ENCODE measurements at places on chromosomes 4 and X. TPM values are rescaled to one million over a fixed set of nuclear protein-coding genes. Genes with fewer than 3 reads are reported as not detected.
A peak's percentile ranks its signal among the peaks of the same experiment; 100 is the strongest.

GRCh38 chrX:146906166-146906565, 91.6 kb upstream of the CXorf51A start:
- no peak for DNase-seq

Gene FAM156A
- polyA plus RNA-seq, result 36.2 TPM

Gene CNKSR2
- 1.9 TPM for polyA plus RNA-seq

DNA sequence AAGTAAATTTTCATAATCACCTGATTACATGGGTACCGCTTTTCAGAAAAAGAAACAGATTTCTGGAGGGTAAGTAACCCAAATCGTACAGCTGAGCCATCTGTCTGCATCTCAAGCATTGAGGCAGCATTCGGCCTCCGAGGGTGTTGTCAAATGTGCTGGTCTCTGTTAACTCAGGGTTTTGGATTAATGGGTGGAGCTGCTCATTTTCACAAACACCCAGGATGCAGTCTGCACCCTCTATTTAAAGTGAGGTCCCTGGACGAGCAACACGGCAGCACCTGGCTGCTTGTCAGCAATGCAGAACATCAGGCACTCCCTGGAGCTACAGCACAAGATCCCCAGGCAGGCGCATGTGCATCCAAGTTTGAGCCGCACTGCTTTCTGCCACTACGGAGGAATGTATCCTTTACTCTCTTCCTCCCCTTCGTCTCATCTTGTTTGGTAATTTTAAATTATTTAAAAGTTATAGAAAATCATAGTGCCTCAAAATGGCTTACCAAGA, 24.7 kb upstream of the NAP1L5 start:
- DNase-seq, result no peak

Gene MMGT1
- polyA plus RNA-seq, result 30.7 TPM

Gene MAGEA12
- polyA plus RNA-seq, result not detected

- no peak for DNase-seq
Observed at GRCh38 chrX:36241397-36241796, 321.9 kb downstream of the CFAP47 start.

- DNase-seq, result no peak
Observed at GRCh38 chrX:20968996-20969395, 405.2 kb upstream of the CNKSR2 start.

GRCh38 chr4:14716691-14717090, 285.6 kb upstream of the CPEB2 start:
- DNase-seq, result no peak

DNA sequence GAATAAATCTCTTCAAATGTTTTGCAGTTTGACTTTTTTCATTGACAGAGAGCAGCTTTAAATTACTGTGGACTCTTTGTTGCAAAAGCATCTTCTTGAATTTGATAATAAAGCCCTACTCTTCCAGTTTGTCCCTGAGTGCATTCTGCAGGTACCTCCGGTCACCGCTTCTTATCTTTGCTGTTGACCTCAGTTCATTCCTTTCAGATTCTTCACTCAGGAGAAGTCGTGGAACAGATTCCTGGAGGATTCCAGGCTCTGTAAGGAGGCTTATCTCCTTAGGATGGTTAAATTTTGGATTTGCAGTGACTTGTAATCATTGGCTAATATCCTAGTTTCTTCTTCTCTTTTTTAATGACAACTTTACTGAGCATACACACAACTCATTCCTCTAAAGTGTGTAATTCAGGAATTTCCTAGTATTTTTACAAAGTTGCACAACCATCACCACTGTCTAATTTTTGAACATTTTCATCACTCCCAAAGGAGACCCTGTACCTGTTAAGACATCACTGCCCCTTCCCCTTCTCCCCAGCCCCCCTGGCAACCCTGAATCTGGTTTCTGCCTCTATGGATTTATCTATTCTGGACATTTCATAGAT, 22.0 kb downstream of the TBL1X start:
- DNase-seq, result no peak

- no peak for DNase-seq
Observed at GRCh38 chr4:130511776-130512175, 1415.8 kb downstream of the C4orf33 start.

DNA sequence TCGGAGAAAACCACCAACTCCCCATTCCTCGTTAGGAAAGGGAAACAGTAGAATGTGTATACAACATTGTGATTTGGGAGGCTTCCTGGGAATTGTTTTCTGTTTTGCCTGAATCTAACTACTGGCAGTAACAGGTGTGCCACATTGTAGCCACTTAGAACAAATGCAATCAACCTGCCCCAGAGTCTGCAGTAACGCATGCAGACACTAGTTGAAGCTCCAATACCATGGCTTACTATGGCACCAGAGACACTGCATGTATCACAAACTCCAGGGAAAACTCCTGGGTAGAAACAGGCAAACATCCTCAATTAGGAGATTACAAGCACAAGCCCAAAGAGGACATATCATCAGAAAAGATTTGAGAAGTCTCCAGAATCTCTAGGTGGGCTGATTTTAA, 154.2 kb upstream of the NEIL3 start:
- DNase-seq, result no peak

DNA sequence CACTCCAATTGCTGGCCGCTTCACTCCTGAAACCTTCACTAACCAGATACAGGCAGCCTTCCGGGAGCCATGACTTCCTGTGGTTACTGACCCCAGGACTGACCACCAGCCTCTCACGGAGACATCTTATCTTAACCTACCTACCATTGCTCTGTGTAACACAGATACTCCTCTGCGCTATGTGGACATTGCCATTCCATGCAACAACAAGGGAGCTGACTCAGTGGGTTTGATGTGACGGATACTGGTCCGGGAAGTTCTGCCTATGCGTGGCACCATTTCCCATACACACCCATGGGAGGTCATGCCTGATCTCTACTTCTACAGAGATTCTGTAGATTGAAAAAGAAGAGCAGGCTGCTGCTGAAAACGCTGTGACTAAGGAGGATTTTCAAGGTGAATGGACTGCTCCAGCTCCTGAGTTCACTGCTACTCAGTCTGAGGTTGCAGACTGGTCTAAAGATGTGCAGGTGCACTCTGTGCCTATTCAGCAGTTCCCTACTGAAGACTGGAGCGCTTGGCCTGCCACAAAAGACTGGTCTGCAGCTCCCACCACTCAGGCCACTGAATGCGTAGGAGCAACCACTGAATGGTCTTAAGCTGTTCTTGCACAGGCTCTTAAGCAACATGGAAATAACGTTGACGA, 35.8 kb upstream of the PRDM8 start:
- DNase-seq, result no peak

- DNase-seq, result no peak
Observed at GRCh38 chr4:2442175-2442993, 23.6 kb downstream of the CFAP99 start.

DNA sequence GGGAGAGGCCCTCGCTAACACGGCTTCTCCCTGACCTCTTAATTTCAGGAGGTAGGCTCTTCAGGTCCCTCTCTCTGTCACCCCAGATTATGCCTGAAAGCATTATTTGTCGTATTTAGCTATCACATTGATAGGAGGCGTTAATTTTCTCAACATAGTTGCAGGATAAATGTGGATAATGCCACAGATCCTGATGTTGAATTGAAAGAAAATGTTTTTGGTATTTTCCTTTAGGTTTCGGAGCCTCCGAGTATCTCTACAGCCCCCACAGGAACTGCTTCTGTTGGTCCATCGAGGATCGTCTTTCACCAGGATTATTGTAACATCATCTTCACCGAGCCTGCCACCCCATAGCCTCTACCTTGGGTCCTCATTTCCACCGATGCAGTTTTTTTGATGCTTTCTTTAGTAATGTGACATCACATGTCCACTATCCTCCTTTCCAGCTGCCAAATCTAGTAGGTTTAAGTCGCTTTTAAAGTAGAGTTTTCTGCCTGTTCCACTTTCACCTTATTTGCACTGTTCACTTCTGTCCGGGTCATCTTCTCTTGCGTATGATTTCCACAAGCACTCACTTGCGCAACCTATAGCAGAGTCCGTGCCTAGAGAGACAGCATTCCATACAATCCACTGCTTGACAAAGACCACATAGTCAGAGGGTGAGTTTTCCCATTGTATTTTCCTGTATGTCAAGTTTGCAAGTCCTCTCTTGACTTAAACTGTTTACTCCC, 665 bp downstream of the TIGD2 start:
- peak; percentile 32 for DNase-seq

Gene SMARCA1
- polyA plus RNA-seq, result 125 TPM

GRCh38 chr4:144732584-144733428, 86.8 kb downstream of the HHIP start:
- no peak for DNase-seq

DNA sequence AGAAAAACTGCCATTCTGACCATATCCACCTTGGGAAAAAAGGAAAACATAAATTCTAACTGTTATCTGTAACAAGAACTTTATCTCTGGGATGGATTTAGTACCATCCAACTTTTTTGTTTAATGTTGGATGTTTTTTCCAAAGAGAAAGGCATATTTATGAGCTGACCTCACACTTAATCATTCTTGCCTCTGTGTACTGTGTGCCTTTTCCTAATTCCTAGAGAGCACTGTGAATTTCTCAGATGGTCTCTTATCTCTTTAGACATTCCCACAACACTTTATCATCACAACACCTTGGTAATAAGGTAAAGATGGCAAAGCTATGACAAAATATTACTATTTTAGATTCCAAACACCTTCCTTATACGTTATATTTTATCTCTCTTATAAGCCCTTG, 126.2 kb downstream of the COL4A6 start:
- DNase-seq, result no peak

Gene GCNA
- 2.9 TPM for polyA plus RNA-seq

- no peak for DNase-seq
Observed at GRCh38 chrX:63746278-63746677, 38.7 kb downstream of the ARHGEF9 start.

- DNase-seq, result no peak
Observed at GRCh38 chr4:92825791-92826190, 522.0 kb downstream of the GRID2 start.

Gene FAM53A
- 1.4 TPM for polyA plus RNA-seq

GRCh38 chr4:141642063-141642462, 5.7 kb downstream of the IL15 start:
- DNase-seq, result no peak

- DNase-seq, result no peak
Observed at GRCh38 chrX:68743754-68744153, 85.1 kb upstream of the EFNB1 start.

Gene TXK
- polyA plus RNA-seq, result 3.7 TPM

Gene TRIM2
- polyA plus RNA-seq, result 78.6 TPM

Gene CACNA1F
- 0.47 TPM for polyA plus RNA-seq

Gene GLOD5
- polyA plus RNA-seq, result 0.81 TPM

Gene MAGEA11
- polyA plus RNA-seq, result not detected

GRCh38 chr4:107913283-107913899, 18.0 kb upstream of the CYP2U1 start:
- DNase-seq, result peak; percentile 70

DNA sequence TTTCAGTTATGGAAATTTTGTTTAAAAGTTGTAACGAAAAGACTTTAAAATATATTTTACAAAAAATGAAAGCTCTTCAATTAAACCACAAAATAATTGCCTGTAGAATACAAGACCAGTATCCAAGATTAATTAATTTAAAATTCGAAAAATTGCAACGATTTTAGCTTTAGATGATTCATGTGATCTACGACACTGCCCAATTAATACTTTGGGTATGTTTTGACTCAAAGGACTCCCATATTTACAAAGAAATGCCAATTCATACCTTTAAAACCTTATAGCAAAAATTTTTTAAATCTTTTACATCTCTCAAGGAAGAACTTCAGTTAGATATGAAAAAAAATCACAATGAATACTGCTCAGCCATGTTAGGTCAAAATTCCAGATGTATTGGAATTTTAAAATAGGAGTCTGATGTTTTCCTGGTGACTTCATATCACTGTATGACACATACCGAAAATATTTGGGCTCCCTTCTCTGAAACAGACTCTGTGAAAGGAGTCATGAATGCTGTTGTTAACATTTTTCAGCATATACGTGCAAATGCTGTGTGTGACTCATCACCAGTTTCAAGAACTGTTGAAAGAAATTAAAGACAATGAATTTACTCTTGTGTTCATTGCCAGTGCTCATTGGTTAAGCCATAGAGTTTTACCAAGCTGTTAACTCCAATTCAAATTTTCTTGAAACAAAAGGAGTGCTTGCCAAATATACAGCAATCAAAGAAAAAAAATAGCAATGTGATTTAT, 13.8 kb upstream of the SMS start:
- DNase-seq, result no peak

DNA sequence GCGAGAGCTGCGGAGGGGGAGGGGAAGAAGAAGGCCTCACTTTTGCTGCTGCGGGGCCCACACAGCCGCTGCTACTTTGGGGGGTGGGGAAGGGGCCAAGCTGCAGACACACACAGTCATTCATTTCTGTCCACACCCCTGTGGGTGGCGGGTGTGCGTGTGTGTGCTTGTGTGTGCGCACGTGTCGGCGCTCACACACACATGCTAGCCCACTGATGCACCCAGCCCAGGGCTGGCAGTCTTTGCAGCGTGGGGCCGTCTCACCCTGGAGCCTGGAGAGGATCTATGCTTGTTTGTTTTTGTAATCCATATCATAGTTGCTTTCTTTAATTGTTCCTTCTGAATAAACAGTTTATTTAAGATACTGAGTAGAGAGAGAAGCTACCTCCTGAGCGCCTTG, 4.0 kb downstream of the DUSP9 start:
- no peak for DNase-seq

Gene MAGEA2B
- not detected for polyA plus RNA-seq

Measured in left kidney (tissue), 8 donors.